ENCODE measurements at places on chromosomes 2 and 18. TPM values are rescaled to one million over a fixed set of nuclear protein-coding genes. Genes with fewer than 3 reads are reported as not detected.

Gene UNC80
- 0.52 TPM for total RNA-seq

Gene TNFRSF11A
- total RNA-seq = 7.8 TPM

Gene SERPINB7
- not detected for total RNA-seq

DNA sequence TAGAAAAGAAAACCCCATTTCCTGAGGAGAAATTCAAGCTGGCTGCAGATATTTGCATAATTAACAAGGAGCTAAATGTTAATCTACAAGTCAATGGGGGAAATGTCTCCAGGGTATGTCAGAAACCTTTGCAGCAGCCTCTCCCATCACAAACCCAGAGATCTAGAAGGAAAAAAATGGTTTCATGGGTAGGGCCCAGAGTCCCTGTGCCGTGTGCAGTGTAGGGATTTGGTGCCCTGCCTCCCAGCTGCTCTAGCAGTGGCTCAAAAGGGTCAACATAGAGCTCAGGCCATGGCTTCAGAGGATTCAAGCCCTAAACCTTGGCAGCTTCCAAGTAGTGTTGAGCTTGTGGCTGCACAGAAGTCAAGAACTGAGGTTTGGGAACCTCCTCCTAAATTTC is 290.2 kb upstream of the TMEFF2 start:
- DNase-seq = no peak

DNA sequence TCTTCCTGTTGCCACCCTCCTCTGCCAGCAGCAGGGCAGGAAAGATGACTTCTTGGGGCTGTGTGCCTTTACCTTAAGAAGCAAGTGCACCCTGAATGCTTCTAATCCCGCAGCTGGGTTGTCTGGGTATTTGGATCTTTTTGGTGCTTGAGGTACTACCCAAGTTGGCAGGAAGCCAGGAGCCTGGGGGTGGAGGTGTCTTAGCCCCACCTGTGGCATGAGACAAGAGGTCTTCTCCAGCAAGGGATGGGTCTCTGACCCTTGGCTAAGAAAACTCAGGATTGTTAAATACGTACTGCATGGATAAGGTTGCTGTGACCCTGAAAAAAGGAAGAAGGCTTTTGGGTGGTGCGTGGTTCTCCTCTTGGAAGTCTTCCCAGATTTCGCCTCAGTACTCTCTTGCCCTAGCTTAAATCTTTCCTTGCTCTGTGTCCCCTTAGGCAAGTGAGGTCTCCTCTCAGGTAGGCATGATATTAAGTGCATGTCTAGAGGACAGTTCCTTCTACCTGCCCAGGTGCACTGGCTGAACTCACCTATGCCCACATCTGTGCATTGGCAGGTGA is 4.3 kb downstream of the HPCAL1 start:
- no peak for DNase-seq

- DNase-seq = no peak
Observed at GRCh38 chr18:12008842-12009580, 27.7 kb downstream of the IMPA2 start.

DNA sequence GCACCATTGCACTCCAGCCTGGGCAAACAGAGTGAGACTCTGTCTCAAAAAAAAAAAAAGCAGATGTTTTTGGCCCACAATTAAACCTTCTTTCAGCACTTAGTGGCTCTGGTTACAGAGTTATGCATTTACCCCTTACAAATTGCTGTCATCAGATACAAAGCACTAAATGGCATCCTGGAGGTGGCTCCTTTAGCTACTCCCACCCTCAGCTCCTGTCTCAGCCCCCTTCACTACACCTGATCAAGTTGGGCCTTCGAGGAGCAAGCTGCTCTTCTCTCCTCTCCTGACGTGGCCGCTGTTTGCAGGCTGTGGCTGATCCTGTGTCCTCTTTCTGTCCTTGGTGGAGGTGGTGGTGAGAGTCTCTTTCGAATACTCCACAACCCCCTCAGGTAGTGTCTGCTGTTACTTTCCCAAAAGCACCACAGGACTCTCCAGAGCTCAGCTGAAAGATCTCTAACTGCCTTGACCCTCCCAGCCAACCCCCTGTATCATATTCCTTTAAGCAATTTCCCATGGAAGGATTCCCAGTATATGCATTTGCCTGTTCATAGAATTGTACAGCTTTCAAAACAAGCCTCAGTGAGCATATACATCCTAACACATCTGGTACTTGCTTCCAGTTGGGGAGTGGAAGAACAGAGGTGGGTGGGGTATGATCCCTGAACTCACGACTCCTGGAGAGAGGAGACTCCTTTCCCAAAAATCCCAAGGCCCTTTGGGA is 285.9 kb downstream of the CLIP4 start:
- DNase-seq = no peak

DNA sequence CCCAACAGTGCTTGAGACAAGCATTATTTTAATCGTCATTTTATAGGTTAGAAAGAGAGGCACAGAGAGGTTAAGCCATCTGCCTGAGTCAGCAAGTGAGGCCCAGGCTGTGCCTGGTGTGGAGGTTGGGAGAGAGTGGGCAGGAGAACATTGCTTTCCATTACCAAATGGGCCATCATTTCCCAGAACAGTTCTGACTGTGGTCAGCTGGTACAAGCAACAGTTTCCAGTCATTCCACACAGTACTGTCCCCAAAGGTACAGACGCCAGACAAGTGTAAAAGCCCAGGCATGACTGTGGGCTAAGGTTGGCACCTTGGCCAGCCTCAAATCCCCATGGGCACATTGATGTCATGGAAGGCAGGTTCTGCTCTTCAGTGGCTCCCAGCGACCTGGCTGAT is 98.2 kb upstream of the LCLAT1 start:
- DNase-seq = no peak

GRCh38 chr18:58865033-58865590 is 435 bp downstream of the ZNF532 start:
- DNase-seq = no peak

- DNase-seq = no peak
Observed at GRCh38 chr2:101710471-101711318, 13.2 kb downstream of the MAP4K4 start.

DNA sequence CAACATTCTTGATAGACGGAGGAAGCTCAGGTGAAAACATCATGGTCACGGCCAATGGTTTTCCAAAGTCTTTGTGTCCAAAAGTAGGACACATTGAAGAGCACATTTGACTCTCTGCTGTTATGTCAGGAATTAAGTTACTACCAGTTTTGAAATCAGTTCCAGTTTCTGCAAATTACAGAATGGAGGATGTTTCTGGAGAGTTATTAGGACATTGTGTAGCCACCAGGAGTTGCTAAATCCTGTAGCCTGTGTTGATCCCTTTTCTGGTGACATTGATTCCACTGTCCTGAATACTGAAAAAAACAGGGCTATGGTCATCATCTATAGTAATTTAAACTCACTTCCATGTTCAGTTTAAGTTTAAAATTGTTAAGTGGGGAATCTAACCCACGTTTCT is 15.3 kb downstream of the UPP2 start:
- no peak for DNase-seq

DNA sequence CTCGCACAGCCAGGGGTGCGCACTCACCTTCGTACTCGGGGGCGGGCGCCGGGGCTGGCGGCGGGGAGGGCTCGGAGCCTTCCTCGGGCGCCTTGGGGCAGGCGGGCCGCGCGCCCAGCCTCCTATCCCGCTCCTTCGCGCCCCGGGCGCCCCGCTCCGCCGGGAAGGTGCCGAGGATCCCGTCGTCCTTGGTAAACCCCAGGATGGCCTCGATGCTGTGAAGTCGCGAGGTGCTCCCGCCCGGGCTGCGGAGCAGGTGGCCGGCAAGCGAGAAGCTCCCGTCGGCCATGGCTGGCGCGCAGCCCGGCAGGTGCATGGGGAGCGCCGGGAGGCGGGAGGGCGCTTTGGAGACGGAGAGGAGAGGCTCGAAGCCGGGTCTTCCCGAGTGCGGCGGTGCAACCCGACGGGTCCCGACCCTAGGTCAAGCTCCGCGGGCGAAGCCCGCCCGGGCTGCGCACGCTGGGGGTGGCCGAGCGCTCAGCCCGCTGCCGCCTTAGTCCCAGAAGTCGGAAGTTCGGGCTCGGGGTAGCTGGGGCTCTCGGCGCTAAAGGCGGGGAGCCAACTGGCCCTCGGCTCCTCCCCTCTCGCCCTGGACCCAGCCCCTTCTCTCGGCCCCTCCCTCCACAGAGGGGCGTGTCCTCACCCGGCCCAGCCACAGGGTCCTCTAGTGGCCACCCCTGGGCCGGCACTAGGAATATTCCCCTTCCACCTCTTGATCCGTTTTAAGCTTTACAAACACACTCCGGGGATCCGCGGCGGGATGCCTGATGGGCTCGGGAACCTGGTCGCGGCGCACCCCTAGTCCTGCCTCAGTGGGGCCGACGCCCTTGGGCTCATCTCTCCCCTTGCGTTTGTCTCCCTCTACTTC is at the start of gene RAX:
Gene RAX (minus strand): TSS at position 564 of the 868 bp plus-strand sequence. CDS start 248 bp downstream, at position 316.
- peak; percentile 92 for DNase-seq

Data from H9 (cell line).